Activated naive CD8-positive, alpha-beta T cell treated with anti-CD3 and anti-CD28 coated beads, Interleukin-2, amount 10 ng/mL, durations not matched to agents 7 days and 5 days (primary cell): ENCODE measurements at places on chromosomes 2 and 18. TPM values are rescaled to one million over a fixed set of nuclear protein-coding genes. Genes with fewer than 3 reads are reported as not detected.

GRCh38 chr2:64260817-64261216, 116.6 kb upstream of the PELI1 start:
- peak overlapping the region; percentile 73 for H3K4me3 ChIP-seq
- peaks cover 5% of the 10 kb centered on the region for H3K4me1 ChIP-seq
- peaks cover 2% of the 10 kb centered on the region for H3K27me3 ChIP-seq
- peak overlapping the region; percentile 77 for H3K27ac ChIP-seq

SEMA4F gene
- 11.1 TPM for total RNA-seq

CTNNA2 gene
- total RNA-seq = not detected

GRCh38 chr2:46296216-46296839, 879 bp upstream of the EPAS1 start:
- peaks cover 74% of the 10 kb centered on the region for H3K27me3 ChIP-seq
- H3K4me3 ChIP-seq = peak overlapping the region; percentile 69
- H3K36me3 ChIP-seq = peaks cover 3% of the 10 kb centered on the region
- H3K4me1 ChIP-seq = peaks cover 22% of the 10 kb centered on the region
- no peak for DNase-seq

GRCh38 chr2:181037922-181038321, 57.5 kb downstream of the UBE2E3 start:
- H3K27me3 ChIP-seq = no peaks in the 10 kb centered on the region
- H3K36me3 ChIP-seq = peaks cover 2% of the 10 kb centered on the region
- no peak for DNase-seq
- peaks cover 12% of the 10 kb centered on the region for H3K4me1 ChIP-seq
- H3K27ac ChIP-seq = no peak overlapping the region
- H3K4me3 ChIP-seq = no peak overlapping the region

VWC2L gene
- not detected for total RNA-seq

GRCh38 chr2:134021830-134022524, 231.9 kb upstream of the MGAT5 start:
- peaks cover 11% of the 10 kb centered on the region for H3K4me1 ChIP-seq
- H3K4me3 ChIP-seq = no peak overlapping the region
- no peak for DNase-seq

DNA sequence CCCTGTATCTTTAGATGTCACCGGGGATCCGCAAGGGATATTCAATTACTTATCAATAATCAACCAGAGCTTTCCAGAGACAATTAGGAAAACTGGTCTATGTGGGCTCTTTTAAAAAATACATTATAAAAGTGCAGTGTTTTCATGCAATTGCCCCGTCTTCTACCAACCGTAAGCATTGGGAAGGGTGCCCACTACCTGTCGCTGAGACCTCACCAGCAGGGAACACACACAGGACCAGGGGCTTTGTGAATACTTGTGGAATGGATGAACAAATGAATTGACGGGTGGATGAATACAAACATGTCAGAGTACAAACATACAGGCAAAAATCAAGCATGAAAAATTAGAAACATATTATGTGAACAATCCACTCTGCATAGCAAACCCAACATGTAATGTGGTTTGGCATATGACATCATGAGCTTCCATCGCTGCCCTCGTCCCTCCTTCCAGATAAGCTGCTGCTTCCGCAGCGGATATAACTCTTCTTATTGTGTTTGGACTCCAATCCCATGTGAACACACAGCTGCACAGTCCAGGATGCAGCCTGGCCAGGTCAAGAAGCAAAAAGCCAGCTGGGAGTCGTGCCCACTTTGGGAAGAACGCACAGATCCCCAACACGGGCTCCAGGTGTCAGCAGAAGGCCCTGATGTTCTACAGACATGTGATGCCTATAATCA, 5.3 kb downstream of the FHL2 start:
- peaks cover 2% of the 10 kb centered on the region for H3K36me3 ChIP-seq
- peaks cover 2% of the 10 kb centered on the region for H3K4me1 ChIP-seq
- H3K27me3 ChIP-seq = peaks cover 18% of the 10 kb centered on the region
- H3K27ac ChIP-seq = no peak overlapping the region
- DNase-seq = no peak

DNA sequence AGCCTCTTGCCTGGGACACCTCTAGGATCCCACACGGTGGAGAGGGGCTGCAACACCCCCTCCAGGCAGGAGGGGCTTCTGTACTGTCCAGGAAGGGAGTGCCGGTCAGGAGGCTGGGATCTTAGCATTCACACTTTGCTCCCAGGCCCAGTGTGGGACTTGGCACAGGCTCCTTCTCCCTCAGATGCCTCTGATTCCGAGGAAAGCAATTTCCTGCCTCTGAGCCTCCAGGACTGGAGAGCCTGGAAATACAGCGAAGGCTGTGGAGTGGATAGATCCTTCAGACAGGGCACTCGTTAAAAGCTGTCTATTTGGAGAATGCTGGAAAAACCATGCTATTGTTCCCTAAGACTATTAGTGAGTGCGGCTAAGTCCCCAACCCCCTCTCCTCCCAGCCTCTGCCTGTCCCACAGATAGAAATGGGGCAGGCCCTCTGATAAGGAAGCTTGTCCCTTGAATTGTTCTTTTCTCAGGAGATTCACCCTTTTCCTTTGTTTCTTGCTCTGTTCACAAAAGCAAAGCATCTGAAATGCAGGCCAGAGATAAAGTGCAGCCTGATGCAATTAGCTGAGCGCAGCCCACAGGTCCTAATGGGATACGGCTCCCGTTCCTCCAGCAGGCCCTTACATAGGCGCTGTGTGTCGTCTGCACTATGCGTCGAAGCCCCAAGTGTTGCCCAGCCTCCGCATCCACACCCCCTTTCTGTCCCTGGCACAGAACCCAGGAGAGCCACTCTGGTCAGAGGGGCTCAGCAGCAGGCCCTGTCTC, 252.2 kb downstream of the KLHL29 start:
- no peak overlapping the region for H3K27ac ChIP-seq
- H3K27me3 ChIP-seq = peaks cover 2% of the 10 kb centered on the region
- no peaks in the 10 kb centered on the region for H3K4me1 ChIP-seq
- H3K4me3 ChIP-seq = no peak overlapping the region
- H3K36me3 ChIP-seq = no peaks in the 10 kb centered on the region

DNA sequence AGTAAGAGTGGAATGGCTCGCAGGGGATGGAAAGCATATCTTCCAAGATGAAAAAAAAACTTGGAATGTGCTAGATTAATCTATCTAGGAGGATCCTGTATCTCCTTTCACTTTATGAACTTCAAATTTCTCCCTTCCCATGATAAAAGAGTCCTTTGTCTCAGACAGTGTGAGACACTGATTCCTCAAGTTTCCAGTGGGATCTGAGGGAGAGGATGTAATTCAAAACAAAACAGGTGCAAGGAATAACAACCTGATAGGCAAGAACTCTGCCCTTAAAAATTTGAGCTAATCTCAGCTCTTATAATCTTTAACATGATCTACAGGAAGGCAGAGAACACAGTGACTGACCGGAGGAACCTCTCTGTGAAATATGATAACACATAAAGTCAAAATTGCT, 162.0 kb upstream of the ZFP36L2 start:
- peaks cover 28% of the 10 kb centered on the region for H3K36me3 ChIP-seq
- no peaks in the 10 kb centered on the region for H3K27me3 ChIP-seq
- DNase-seq = no peak

GRCh38 chr2:225040142-225040541, 2.1 kb downstream of the DOCK10 start:
- peaks cover 48% of the 10 kb centered on the region for H3K4me1 ChIP-seq
- H3K27me3 ChIP-seq = peaks cover 13% of the 10 kb centered on the region
- H3K4me3 ChIP-seq = peak overlapping the region; percentile 95
- peaks cover 31% of the 10 kb centered on the region for H3K36me3 ChIP-seq
- no peak for DNase-seq
- peak overlapping the region; percentile 96 for H3K27ac ChIP-seq

GRCh38 chr2:62999905-63000304, 50.7 kb upstream of the OTX1 start:
- no peak for DNase-seq
- no peaks in the 10 kb centered on the region for H3K4me1 ChIP-seq
- H3K27me3 ChIP-seq = no peaks in the 10 kb centered on the region
- H3K27ac ChIP-seq = no peak overlapping the region
- H3K36me3 ChIP-seq = peaks cover 12% of the 10 kb centered on the region
- H3K4me3 ChIP-seq = no peak overlapping the region

DNA sequence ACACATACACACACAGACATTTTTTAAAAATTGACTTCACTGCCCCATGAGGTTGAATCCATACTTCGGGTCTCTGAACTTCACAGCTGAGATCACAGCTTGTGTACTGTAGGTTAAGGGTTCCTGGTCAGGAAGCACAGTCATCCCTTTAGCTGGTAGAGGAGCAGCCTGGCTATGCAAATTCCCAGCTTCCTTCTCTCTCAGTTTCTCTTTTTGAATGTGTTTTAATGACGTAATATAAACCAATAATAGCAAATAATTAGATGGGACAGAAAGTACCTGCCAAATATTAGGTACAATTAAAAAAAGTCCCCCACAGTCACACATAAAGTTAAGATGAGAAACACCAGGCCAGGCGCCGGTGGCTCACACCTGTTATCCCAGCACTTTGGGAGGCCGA, 178.7 kb downstream of the ZNF385B start:
- no peak for DNase-seq
- H3K27ac ChIP-seq = no peak overlapping the region
- no peak overlapping the region for H3K4me3 ChIP-seq
- no peaks in the 10 kb centered on the region for H3K27me3 ChIP-seq

DNA sequence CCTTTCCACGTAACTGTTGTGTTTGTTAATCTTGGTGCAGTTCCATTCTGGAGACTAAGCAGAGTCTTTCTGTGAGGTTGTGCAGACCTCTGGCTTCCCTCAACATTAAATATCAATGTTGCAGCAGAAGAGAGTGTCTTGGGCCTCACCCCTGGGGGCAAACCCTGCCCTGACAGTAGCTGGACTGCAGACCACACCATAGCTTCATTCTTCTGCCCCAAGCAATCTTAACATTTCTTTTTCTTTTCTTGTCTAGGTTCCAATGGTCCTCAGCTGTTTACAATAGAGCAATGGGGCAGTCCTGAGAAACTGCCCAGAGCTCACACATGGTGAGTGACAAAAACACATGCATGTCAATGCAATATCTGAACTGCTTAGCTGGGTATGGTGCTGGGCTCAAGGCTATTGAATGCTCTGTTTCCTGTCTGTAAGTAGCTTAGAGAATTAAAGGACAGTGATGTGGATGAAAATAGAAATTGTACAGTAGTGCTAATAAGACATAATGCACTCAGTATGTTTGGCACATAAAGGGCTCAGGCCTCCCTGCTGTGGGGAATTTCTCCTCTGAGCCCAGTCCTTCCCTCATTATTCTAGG, 237.6 kb downstream of the ALPK2 start:
- no peak overlapping the region for H3K4me3 ChIP-seq
- H3K36me3 ChIP-seq = no peaks in the 10 kb centered on the region
- no peak for DNase-seq
- H3K27me3 ChIP-seq = no peaks in the 10 kb centered on the region
- H3K27ac ChIP-seq = no peak overlapping the region

- no peak for DNase-seq
- H3K36me3 ChIP-seq = no peaks in the 10 kb centered on the region
- no peaks in the 10 kb centered on the region for H3K27me3 ChIP-seq
- H3K27ac ChIP-seq = no peak overlapping the region
Observed at GRCh38 chr18:79642626-79643025, 37.0 kb upstream of the CTDP1 start.

- H3K27ac ChIP-seq = no peak overlapping the region
- H3K4me1 ChIP-seq = no peaks in the 10 kb centered on the region
- H3K36me3 ChIP-seq = no peaks in the 10 kb centered on the region
- DNase-seq = peak; percentile 50
Observed at GRCh38 chr18:11518788-11519685, 90.4 kb upstream of the SLC35G4 start.

GRCh38 chr2:100073110-100073509, 69.3 kb downstream of the AFF3 start:
- peaks cover 11% of the 10 kb centered on the region for H3K4me1 ChIP-seq
- H3K36me3 ChIP-seq = peaks cover 1% of the 10 kb centered on the region
- no peak overlapping the region for H3K4me3 ChIP-seq
- no peak overlapping the region for H3K27ac ChIP-seq
- no peak for DNase-seq

DNA sequence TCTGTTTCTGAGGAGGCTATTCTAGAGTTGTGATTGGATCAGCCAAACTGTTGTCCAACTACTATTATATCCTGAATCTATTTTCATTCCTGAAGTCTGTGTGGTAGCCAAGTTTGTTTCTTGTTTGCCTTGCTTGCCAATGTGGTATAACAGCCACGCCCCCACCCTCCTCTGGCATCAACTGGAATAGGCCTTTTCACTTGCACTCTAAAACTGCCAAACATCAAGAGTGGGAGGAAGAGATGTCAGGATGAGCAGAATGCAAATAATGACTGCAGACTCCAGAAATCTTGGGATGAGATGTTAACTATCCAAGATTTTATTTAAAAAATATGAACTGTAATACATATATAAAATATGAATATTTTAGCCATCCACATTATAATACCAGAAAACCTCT, 246.1 kb downstream of the NRXN1 start:
- H3K4me3 ChIP-seq = no peak overlapping the region
- no peaks in the 10 kb centered on the region for H3K4me1 ChIP-seq
- H3K36me3 ChIP-seq = no peaks in the 10 kb centered on the region
- no peaks in the 10 kb centered on the region for H3K27me3 ChIP-seq

- H3K27ac ChIP-seq = peak overlapping the region; percentile 80
- peaks cover 2% of the 10 kb centered on the region for H3K36me3 ChIP-seq
- peak; percentile 77 for DNase-seq
- H3K27me3 ChIP-seq = peaks cover 2% of the 10 kb centered on the region
Observed at GRCh38 chr2:113157118-113157896, 16.5 kb upstream of the PSD4 start.

DNA sequence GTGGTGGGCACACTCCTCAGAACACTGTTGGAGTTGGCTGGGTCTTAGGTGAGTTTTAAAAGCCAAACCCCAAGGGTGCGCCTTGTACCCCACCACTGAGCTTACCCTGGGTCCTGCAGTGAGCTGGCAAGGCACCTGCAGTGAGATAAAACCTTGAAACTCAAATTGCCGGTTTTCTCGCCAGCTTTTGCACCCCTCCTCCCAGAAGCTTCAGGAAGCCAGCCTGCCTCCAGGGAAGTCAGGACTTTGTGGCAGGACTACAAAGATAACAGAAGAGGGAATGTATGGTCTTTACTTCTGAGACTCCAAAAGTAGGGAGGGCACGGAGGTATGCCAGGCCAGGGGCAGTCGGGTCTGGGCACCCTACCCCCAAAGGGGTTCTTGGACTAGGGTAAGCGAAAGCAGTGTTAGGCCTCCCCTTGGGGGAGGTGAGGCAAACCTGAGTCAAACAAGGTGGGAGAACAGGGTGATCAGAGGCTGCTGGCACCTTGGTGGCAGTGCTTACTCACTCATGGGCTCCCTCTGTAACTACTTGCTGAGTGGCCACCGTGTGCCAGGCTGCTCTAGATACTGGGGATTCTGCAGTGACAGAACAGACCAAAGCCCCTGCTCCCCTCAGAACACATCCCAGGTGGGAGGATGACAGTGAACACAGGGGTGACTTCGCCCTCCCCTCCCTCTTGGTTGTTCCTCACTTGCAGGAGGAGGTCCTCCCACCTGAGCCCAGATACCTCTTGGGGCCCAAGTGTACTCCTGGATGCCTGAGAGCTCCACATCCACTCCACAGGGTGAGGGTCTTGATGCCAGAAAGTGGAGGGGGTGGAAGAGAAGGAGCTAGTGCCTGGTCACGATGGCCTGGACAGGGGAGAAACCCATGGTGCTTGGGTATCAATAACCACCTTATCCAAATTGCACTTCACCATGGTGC, 69.3 kb upstream of the RGPD5 start:
- no peaks in the 10 kb centered on the region for H3K4me1 ChIP-seq
- DNase-seq = no peak
- no peaks in the 10 kb centered on the region for H3K36me3 ChIP-seq
- H3K27me3 ChIP-seq = no peaks in the 10 kb centered on the region
